ENCODE measurements at places on chromosomes 3 and 15.

GRCh38 chr3:15964605-15965442, 167.0 kb upstream of the ANKRD28 start:
- DNase-seq = no peak

- DNase-seq = no peak
Measured at GRCh38 chr3:66154444-66154861, 66.3 kb upstream of the SLC25A26 start.

- no peak for DNase-seq
Measured at GRCh38 chr3:184338511-184338945, 1.1 kb downstream of the FAM131A start.

DNA sequence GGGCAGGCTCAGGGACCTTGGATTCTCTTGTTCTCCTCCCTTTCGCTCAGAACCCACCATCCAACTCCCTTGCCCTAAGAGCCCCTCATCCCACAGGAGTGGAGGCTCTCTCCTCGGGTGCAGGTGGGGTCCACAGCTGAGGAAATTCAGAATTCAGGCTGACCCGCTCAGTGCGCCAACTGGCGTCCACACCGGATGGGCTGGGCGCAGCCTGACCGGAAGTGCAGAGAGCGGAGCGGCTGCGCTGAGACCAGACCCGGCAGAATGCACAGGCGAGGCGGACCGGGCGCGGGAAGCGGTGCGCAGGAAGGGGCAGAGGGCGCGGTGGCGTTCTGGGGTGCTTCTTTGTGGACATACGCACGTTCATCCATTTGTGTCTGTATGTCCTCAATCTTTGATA, 210.4 kb upstream of the NDN start:
- DNase-seq = no peak

- DNase-seq = no peak
Measured at GRCh38 chr3:29291260-29291981, 10.6 kb downstream of the RBMS3 start.

GRCh38 chr3:19029837-19030521, 118.3 kb upstream of the KCNH8 start:
- no peak for DNase-seq

- no peak for DNase-seq
Measured at GRCh38 chr15:64566629-64567427, 106.5 kb downstream of the ZNF609 start.

DNA sequence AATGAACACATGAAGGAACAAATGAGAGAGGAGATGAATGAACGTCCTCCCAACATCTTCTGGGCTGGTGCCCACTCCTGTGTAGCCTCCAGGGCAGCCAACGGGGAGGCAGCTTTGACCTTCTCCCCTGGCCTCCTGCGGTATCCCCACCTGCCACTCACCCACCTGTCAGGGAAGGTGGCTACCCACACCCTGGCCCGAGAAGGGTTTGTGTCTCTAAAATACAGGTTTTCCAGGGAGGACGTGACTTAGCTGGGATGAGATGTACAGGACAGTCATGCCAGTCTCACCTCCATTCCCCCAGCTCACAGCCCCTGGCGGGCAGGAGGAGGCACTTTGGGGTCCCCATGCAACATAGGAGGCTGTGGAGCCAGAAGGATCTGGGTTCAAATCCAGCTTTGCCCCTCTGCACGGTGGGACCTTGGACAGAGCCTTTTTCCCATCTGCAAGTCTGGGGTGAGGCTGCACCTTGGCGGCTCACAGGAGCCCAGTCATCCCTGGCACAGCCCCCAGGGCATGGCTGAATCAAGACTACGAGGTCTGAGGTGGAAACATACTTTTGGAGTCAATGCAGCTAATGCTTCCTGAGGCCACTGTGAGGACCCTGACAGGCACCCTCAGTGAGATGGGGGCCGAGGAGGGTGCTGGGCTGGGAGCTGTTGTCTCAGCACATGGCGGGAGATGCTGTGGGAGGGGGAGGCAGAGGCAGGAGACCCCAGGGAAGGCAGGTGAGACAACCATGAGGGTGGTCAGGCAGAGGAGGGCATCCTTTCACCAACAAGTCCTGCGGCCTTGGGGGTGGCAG, 11.1 kb upstream of the PLXND1 start:
- DNase-seq = no peak

DNA sequence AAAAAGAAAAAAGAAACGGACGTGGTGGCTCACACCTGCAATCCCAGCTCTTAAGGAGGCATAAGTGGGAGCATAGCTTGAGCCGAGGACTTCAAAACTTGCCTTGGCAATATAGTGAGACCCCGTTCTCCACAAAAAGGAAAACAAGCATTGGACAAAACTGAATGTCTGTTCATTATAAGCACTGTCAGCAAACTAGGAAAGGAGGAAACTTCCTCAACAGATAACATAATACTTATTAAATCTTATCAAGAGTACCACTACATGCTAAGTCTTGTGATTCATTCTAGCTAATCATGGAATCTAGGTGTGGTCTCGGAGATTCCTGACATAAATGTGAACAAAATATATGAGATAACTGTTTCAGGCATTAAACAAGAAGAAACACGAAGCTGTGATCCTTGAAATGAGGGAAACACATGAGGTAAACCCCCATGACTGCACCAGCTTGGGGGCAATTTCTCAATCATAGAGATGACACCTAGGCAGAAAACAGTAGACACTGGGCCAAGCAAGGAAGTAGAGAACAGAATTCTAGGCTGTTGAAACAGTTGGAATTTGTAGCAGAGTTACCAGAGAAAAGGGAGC, 33.3 kb downstream of the TRPM7 start:
- no peak for DNase-seq

- DNase-seq = no peak
Measured at GRCh38 chr3:83941990-83942745, 1016.6 kb upstream of the CADM2 start.

- no peak for DNase-seq
Measured at GRCh38 chr3:9746330-9746729, 3.4 kb upstream of the OGG1 start.

- no peak for DNase-seq
Measured at GRCh38 chr3:44058022-44058867, 183.4 kb upstream of the TOPAZ1 start.

DNA sequence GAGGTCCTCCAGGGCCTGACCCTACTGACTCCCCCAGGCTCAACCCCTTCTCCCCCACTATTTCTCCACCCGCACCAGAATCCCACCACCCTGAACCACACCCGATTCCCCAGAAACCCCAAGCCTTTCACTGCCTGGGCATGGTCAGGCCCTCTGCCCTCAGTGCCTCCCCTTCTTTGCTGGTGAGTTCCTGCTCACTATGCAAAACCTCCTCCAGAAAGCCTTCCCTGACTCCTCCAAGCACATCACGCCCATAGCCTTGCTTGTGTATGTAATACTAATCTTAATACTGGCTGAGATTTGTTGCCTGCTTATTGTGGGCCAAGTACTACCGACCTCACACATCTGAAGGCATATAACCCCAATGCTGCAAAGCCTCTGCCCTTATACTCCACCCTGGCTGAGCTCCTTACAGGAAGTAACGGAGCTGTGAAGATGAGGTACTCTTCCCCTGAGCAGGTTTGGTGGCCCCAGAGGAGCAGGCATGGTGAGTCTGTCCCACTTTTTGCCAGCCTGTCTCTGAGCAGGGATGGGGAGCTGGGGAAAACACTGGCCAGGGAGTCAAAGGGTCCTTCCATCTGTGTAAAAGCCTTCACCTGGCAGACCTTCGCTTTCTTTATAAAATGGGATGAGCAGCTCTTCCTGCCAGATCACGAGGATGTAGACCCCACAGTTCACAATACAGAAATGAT, 9.5 kb downstream of the RAB6B start:
- DNase-seq = no peak

GRCh38 chr3:4271834-4272233, 31.3 kb upstream of the SETMAR start:
- DNase-seq = no peak

DNA sequence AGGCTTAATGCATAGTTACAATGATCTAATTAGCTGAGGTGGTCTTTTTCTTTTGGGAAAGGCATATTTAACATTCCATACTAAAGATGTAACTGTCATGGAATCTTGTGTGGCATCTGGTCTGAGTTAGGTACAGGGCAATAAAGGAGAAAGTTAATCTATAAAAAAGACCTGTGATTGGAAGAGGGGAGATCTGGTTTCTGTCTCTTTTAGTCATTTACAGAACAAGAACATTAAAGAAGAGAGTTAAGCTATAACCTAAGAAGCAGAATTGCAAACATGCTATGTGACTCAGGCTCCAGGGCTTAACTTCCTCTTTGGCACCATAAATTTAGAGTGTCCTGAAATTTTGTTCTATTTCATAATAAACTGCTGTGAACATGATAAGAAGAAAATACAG, 47.2 kb upstream of the MME start:
- no peak for DNase-seq

DNA sequence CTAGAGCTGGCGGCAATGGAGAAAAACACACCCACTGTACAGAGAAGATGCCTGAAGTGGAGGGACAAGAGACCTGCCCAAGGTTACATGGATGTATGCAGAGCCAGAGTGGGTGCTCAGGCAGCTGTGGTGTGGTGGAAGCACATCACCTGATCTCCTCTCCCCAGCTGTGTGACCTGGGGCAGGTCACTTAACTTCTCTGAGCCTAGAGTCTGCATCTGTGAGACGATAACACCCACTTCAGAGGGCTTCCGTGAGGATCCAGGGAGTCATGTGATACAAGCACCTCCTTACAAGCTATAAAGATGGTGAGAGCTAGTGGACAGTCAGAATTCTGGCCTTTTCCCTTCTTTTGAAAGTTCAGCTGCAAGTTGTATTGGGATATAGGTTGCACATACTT, 55.1 kb upstream of the HERC1 start:
- no peak for DNase-seq

DNA sequence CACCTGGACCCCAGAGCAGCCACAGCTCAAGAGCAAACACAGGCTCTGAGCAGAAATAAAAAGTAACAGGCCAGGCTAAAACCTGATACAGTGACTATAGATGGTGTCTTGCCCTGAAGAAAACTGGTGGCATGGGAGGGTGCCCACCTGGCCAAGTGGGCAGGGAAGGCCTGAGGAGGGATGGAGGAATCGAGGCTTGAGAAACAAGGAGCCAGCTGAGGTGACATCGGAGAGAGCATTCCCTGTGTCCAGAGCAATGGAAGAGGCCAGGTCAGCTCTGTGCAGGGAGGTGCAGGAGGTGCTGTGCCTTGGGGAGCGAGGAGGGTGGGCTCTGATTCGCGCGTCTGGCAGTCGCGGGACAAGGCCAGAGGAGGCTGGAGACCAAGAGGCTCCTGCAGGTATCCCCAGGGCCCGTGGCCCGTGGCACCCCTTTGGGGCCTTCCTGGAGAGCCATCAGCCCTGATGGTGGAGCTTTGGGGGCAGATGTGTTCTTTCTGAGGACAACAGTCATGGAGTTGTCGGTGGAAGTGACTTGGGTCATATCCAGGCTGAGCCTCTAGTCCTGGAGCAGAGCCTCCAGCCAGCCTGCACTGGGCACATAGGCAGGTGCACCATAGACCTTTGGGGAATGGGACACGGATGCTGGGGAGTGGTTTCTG, 56.1 kb downstream of the PLXNA1 start:
- no peak for DNase-seq

GRCh38 chr3:136637176-136637575, 115.0 kb downstream of the STAG1 start:
- DNase-seq = no peak

DNA sequence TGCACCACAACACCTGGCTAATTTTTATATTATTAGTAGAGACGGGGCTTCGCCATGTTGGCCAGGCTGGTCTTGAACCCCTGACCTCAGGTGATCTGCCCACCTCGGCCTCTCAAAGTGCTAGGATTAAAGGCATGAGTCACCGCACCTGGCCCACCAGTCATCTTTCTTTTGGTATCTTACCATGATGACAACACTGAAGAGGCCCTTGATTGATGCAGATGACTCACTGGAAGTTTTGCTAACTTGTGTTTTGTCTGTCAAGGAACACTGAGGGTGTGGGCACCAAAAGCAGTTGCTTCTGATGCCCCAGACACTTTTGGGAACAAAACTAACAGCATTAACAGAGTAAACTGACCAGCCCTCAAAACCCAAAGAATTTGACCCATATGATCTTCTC, 88.3 kb downstream of the MYO5A start:
- no peak for DNase-seq

GRCh38 chr3:50334339-50335075, 6.1 kb downstream of the RASSF1 start:
- no peak for DNase-seq

DNA sequence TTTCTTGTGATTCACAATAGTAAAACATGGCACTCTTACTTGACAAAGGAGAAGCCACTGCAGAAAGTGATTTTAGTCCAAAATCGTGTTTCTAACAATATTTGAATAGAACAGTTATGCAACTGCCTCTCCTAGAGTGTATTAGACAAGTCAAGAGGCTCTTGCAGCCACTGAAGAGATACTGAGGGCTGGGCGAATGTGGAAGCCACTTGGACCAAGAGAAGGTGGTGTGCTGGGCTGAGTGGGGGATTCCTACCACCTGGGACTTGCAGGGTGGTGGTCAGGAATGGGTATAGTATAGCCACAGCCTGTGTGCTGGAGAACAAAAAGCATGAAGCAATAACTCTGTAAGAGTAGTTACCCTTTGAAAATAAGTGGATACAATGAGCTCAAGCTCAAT, 223.8 kb upstream of the DNAJC19 start:
- no peak for DNase-seq

GRCh38 chr3:8593021-8593827, 51.4 kb downstream of the SSUH2 start:
- no peak for DNase-seq

DNA sequence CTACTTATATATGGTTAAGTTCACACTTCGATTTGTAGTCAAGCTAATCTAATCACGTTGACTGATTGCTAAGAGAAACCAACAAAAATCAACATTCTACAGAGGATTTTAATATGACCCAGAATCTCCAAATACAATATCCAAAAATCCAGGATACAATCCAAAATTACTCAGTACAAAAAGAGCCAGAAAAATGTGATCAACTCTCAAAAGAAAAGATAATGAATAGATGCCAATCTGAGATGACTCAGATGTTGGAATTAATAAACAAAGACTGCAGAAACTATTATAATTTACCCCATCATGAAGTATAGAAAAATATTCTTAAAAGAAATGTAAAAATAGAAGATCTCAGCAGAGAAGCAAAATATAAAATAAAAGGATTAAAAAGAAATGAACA, 22.3 kb downstream of the HACL1 start:
- no peak for DNase-seq

GRCh38 chr3:117666812-117667211, 957.2 kb downstream of the TUSC7 start:
- no peak for DNase-seq

DNA sequence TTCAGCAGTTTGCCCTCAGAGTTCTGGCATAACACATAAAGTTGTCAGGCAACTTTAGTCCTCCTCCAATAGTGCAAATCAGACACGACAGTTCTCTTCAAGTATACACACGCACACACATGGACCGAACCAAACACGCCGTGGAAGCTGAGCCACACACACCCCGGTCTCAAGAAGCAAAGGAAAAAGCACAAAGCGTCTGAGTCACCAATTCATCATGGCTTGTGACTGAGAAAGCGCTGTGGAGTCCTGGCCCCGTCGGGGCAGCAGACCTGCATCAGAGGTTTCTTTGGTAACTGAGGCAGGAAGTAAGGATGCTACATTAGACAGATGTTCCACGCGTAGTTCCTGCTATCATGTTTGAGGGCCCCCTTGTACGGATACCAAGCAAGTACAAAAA, 85.7 kb downstream of the VGLL4 start:
- no peak for DNase-seq

All from HS-27A (cell line).